ENCODE measurements at places on chromosomes 3 and 15.

DNA sequence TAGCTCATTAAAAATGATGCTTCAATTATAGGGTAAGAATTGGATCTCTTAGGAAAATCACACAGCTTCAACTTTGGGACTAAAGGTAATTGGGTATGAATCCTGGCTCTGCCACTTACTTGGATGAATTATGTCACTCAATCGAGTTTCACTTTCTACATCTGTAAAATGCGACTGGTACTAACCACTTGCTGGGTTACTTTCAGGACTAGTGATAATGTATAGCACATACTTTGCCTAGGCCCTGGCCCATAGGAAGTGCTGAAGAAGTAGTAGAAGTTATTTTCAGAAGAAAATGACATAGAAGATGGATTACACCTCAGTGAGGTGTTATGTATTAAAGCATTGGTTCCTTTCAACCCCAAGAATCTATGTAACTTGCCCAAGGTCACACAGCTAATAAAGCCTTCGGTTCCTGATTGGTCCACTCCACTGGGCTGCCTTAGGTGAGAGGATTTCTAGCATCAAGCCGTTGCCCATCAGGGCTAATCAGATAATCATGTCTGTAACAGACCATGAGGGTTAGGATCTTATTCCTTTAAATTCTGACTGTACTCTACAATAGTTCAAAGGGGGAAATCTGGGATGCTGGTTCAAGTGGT lies 29.4 kb upstream of the AP4E1 start:
- DNase-seq = no peak

DNA sequence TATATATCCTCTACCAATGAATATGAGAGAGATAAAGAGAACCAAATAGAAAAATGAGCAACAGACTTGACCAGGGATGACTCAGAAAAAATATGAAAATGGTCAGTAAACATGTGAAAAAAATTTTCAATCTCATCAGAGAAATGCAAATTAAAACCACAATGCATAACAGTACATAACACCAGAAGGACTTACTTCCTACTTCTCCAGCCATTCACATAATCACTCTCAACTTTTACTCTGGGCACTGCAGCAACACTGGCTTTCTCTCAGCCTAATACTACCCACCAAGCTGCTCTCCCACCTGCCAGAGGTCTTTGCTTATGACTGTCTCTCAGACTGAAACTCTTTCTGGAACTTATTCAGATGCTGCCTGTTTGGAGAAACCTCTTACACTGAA lies 49.4 kb downstream of the DPH6 start:
- no peak for DNase-seq

- no peak for DNase-seq
Measured at GRCh38 chr3:171827836-171828458, 15.2 kb upstream of the TMEM212 start.

- no peak for DNase-seq
Measured at GRCh38 chr3:169594402-169594801, 69.1 kb downstream of the MECOM start.

- no peak for DNase-seq
Measured at GRCh38 chr3:14649466-14649865, 2.1 kb upstream of the CCDC174 start.

DNA sequence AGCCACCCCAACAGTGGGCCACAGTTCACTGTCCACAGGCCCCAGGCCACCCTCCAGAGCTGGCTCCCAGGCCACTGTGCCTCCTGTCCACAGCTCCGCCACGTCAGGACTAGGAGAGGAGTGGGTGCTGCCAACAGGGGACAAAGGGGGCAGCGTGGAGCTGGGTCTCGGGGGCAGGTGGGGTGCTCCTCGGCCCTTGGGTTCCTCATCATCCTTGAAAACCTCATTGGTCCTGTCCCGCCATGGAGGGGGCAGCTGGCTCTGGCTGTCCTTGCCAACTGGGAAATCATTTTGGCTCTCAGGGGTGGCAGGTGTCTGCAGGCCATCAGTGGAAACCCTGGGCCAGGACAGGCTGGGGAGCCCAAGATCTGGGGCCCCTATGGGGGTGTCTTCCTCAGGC lies 45.2 kb downstream of the ADAMTS7 start:
- DNase-seq = no peak

DNA sequence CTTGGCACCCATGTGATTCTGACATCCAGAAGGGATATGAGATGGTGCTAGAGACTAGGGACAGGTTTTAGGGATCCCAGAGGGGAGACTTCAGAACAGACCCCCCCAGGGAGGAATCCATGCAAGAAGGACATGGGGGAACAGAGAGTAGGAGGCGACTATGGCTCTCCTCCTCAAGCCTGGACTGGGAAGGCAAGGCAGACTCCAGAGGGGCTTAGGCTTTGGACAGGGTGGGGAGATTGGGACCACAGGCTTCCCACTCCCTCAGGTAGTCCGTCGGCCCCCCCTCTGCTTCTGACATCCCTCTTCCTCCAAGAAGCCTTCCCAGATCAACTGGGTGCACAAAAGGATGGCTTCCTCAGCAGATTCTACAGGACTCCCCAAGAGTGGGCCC lies 3.0 kb upstream of the VIPR1 start:
- DNase-seq = no peak

GRCh38 chr3:112486811-112487505 lies 12.3 kb downstream of the BTLA start:
- no peak for DNase-seq

DNA sequence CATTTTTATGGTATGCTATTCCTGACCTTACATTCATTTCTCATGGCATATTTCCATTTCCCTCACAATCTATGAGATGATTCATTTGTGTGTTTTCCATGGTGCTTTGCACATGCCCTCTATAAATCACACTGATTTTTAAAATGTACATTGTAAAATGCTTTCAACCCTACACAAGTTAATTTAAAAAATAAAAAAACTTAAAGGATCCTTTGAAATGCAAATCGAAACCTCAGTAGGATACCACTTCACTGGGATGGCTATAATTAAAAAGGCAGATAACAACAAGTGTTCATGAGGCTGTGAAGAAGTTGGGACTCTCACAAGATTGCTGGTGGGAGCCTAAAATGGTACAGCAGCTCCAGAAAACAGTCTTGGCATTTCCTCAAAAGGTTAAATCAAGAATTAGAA lies 83.5 kb downstream of the FMN1 start:
- DNase-seq = no peak

DNA sequence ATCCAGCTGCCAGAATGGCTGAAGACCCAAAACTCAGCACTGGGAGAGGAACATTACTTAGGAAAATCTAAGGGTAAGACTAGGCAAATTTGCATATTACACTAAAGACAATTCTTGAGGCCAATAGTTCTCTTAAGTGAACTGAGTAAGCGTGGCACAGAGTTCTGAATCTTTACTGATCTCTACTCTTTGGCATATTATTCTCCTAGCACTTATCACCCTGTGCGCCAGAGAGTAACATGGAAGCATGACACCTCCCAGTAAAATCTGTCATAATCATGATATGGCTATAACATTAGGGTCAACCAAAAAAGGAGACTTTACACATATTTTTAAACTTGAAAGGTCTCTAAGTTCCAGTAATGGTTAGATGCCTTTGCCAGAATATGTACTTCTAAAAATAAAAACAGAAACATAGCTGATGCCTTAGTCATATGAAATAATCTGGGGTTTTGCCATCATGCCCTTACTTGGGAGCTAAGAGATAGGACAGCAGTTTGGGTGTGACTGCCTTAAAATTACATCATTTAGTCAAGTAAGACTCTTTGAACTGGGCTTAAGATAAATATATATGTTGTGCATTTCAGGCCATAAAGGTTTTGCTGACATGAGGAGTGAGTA lies 290.5 kb downstream of the PLCL2 start:
- DNase-seq = no peak
